ENCODE measurements at places on chromosomes 3 and 15. TPM values are rescaled to one million over a fixed set of nuclear protein-coding genes. Genes with fewer than 3 reads are reported as not detected.

The SMC4 gene
- 16.3 TPM for total RNA-seq

The SCG3 gene
- total RNA-seq: not detected

The BLM gene
- 3.0 TPM for total RNA-seq

The IQCF5 gene
- total RNA-seq: not detected

The SLC2A2 gene
- total RNA-seq: not detected

The PTH1R gene
- 0.15 TPM for total RNA-seq

The GATM gene
- 0.12 TPM for total RNA-seq

The RNU5B-1 gene
- not detected for total RNA-seq

The LRRN1 gene
- total RNA-seq: not detected

The PLSCR5 gene
- not detected for total RNA-seq

The PLS1 gene
- total RNA-seq: under 0.01 TPM

The PROS1 gene
- 34.4 TPM for total RNA-seq

All from smooth muscle cell of the coronary artery (primary cell).